ENCODE measurements at places on chromosomes 1 and 21.

- DNase-seq: no peak
These were observed 917 bp downstream of the RAP1A start for GRCh38 chr1:111620441-111620971.

DNA sequence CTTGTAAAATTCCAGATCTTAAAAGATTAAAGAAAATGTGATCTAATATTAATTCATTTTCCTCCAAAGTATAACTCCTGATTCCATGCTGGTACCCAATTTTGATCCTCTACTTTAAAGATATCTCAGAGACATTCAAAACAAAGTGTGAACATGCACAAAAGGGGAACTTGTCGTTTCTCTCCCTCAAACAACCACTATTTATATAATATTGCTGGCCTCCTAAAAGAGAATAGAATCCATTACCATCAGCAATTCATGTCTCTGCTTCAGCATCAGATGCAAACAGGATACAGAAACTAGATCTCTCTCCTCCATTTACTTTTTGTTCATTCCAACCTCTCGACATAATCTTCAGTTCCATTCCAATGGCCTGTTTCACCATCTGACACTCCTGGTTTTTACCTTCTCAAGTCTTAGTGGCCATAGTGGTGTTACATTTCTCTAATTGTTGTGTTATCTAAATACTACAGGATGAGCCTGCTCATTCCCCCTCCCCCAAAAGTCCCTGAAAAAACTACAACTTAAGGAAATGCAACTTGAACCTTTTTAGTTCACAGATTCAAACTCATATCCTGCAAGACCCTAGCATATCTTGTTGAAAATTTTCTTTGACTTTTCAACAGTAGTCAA lies 4.1 kb downstream of the NRIP1 start:
- DNase-seq: no peak

DNA sequence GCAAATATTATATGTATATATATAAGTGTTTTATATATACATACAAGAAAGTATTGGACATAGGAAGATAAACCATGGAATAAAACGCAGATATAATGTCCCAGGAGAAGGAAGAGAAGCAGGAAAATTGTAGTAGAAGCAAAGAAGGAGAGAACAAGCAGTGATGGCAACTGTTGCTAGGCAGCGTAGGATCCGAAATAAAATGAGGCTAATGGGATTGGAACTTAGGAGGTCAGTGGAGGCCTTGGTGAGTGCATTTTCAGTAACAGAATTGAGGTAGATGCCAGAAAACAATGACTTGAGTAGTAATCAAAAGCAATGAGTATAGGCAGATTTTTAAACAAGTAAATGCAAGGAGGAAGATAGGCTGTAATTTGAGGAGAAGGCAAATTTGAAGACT lies 265.8 kb downstream of the LRRC7 start:
- DNase-seq: no peak

DNA sequence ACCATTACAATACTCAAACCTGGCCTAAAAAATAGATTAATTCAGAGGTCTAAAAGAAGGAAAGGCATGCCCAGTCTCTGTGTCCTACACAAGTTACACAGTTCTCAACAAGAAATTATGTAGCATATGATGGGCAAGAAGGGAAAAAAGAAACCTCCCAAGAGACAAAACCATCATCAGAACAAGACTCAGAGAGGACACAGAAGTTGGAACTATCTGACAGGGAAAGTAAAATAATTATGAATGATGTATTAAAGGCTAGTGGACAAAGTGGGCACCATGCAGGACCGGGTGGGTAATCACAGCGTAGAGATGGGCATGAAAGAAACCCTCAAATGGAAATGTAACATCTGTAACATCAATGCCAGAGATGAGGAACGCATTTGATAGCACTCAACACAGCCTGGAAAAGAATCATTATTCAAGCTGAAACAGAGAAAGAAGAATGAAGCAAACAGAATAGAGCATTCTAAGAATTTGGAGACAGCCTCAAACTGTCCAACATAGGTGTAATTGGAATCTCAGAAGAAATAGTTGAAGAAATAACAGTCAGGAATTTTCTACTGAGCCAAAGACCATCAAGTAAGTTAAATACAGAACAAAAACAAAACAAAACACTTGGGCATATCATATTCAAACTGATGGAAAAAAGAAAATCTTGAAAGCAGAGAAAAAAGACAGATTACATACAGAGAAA lies 29.7 kb downstream of the PER3 start:
- no peak for DNase-seq
